ENCODE measurements at places on chromosomes 4 and X.
A peak's percentile ranks its signal among the peaks of the same experiment; 100 is the strongest.

DNA sequence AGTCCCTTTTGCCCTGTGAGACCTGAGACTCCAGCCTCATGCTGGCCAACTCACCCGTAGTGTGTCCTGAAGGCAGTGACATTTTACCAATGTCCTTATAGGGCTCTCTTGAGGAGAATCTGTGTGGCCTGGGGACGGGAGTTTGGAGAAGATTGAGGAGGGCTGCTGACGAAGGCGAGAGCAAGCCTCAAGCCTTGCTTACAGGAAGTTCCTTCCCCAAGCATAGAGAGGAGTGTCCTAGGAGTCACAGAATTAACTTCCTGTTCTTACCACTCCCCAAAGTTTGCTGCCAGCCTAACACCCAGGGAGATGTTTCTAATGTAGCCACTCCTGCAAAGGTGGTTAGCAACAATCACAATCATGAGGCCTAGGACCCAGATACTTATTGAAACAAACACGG is at the start of gene NXF3:
Gene NXF3, minus strand, starts transcription at position 202 of the 400 bp plus-strand sequence. Its CDS starts 120 bp downstream, at position 82.
- no peak for DNase-seq

GRCh38 chrX:134599184-134599914 is 58.9 kb downstream of the PLAC1 start:
- peak; percentile 61 for DNase-seq

- DNase-seq: peak; percentile 53
Observed at GRCh38 chr4:38582889-38583470, 81.0 kb upstream of the KLF3 start.

DNA sequence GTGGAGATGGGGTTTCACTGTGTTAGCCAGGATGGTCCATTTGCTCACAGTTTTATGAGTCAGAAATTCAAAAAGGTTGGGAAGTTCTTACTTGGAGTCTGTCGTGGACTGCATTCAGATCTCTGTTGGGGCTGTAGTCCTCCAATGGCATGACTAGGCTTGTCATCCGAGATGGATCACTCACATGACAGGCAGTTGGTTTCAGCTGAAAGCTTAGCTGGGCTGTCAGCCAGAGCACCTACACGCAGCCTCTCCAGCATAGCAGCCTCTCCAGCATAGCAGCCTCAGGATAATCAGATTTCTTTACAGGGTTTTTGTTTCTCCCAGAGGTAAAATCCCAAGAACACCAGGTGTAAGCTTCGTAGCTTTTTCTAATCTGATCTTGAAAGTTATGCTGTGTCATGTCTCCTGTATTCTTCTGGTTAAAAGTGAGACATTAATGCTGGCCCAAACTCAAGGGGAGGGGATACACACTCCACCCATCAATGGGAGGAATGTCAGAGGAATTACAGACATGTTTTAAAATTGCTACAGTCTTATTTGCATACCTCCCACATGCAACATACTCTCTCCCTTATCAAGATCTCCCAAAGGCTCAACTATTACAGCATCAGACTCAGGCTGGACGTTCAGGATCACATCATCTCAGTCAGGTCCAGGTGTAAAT is 31.6 kb upstream of the SOD3 start:
- no peak for DNase-seq

GRCh38 chr4:71470524-71470923 is 131.7 kb downstream of the SLC4A4 start:
- no peak for DNase-seq

GRCh38 chr4:125316791-125317524 is 2.2 kb downstream of the FAT4 start:
- DNase-seq: peak; percentile 2

- DNase-seq: peak; percentile 38
Observed at GRCh38 chr4:10095296-10095991, 21.2 kb downstream of the WDR1 start.

DNA sequence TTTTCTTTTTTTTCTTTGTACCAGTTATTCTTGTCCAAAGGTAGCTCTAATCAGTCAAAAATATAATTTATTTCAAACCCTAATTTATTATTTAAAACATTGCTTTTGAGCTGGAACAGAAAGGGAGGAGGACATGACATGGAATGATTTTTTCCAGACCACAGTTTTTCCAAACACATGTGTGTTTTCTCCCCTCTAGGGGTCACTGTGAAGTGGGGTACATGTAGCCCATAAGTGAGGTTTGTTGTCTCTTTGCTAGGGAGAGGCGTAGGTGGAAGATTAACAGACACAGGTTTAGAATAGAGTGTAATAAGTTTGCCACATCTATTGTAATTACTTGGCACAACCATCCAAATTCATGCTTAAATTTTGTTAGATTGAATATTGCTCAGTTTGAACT is 83.0 kb downstream of the TNIP2 start:
- DNase-seq: no peak

- peak; percentile 29 for DNase-seq
Observed at GRCh38 chrX:41906515-41907187, 16.7 kb downstream of the CASK start.

- no peak for DNase-seq
Observed at GRCh38 chr4:128787509-128788311, 21.8 kb upstream of the JADE1 start.

GRCh38 chr4:183205709-183206108 is 106.7 kb downstream of the WWC2 start:
- DNase-seq: no peak

GRCh38 chr4:139530833-139531427 is 25.1 kb downstream of the SETD7 start:
- DNase-seq: peak; percentile 64

DNA sequence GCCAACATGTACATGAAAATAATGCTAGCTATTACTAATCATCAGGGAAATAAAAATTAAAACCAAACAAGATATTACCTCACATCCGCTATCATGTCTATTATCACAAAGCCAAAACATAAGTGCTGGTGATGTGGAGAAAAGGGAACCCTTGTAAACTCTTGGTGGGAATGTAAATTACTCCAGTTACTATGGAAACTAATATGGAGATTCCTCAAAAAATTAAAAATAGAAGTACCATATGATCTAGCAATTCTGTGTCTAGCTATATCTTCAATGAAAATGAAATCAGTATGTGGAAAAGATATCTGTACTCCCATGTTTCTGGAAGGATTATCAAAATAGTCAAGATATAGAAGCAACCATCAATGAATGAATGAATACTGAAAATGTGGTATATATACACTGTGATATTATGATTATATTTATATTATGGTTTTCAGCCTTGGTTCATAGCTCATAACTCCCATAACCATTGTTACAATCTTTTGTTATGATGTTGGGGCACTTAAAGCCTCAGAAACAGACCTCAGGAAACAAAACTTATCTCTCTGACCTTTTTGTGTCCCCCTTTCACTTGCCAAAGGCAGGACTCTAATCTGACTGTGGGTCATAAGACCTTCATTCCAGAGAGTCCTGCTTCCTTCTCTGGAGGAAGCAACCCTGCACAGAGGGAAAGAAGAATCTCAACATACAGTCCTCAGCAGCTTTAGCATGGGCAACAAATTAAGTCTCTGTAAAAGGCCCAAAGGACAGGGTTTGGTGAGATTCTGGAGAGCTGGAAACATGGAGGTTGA is 933.2 kb downstream of the ADGRL3 start:
- DNase-seq: no peak

DNA sequence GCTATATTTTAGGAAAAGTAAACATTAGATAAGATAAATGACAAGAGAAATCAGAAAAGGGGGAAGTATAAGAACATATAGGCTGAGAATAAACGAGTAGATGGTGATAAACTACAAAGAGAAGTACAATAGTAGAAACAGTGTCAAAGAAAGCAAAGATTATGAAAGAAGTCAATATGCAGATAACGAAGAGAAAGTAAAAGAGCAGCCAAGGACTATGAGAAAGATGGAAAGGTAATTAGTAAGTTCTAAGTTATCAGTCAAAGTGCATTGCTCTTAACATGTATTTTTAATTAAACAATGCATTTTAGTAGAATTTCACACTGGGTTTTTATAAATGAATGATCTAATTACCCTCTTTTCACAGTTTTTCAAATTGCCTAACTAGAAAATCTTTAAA is 1801.3 kb upstream of the PCDH10 start:
- no peak for DNase-seq

GRCh38 chr4:107862658-107863057 is 37.9 kb downstream of the SGMS2 start:
- peak; percentile 7 for DNase-seq

DNA sequence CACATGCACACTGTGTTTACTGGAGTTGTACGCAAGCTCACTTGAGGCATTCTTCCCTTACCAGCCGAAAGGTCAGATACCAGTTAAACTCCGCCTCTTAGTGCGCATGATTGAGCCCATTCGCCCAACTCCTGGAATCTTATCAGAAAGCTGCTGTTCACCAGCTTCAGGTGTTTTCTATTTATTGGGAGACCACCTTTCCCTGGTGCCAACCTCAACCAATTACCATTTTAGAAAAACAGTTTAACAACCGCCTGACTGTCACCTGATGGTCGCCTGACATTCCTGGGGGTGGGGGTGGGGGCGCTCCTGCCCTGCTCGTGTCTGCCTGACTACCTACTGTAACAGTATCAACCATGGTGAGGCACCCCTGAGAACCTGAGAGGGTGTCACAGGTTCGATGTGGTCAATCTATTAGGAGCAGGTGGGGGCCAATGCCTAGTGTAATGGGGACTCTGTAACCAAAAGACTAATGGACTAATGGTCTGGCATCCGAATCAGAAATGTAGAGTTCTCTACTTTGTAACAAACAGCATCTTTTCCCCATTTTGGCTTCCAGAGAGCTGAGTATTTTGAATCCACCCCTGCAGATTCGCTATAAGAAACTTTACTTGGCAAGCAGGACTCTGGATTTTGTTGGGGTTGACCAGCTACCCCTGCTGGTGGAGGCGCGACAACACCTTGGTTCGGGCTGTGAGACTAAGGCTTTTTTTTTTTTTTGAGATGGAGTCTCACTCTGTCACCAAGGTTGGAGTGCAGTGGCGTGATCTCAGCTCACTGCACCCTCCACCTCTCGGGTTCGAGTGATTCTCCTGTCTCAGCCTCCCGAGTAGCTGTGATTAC is 58.2 kb upstream of the ZNF157 start:
- DNase-seq: peak; percentile 53

DNA sequence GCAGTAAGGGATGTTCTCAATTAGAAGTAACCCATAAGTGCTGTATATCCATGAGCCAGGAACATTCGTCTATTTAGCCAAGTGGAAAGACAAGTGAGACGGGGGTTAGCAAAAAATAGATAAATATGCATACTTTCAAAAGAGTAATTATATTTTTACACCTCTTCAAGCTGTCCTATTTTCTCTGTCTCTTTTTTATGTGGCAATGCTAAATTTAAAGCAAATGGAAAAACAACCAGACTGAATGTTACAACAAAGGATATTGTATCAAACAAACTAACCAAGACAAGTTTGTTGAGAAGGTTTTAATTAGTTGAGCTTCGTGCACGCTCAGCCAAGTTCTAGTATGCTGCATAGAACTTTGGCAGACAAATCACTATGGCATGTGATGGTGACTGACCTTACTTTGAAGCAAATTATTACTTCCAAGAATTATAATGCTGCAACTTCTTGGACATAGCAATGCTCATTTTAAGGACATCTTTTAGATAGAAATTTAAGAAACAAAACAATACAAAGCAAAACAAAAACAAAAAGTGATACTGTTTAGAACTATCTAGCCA is 61.4 kb upstream of the TMEM150C start:
- no peak for DNase-seq

DNA sequence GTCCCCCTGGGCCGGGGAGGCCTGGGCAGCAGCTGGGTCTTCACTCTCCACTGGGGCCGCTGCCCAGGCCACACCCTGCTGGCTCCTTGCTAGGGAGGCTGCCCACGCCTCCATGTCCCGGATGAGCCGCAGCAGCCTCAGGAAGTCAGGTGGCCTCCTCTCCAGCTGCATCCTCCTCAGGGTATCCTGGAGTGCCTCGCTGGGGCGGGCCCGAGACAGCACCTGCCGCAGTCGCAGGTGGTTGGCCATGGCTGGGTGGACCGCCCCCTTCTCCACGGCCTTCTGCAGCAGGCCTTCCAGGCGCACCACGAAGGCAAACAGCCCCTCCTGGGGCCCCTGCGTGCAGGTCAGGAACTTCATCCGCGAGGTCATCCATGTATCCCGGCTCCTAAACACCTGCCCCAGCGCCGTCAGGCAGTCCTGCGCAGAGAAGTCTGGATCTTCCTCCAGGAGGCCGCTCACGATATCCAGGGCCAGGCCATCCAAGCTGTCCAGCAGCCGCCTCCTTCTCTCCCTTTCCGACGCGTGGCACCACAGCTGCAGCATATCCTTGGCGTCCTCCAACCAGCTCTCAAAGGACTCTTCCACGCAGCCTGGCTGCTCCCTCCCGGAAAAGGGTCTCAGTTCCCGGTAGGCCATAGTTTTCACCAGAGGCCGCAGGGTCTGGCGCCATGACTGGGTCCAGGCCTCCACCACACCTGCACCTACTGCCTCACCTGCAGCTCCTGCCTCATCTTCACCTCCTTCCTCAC is 2.1 kb downstream of the PNMA6F start:
- DNase-seq: no peak

- DNase-seq: no peak
Observed at GRCh38 chr4:90845777-90846176, 718.6 kb downstream of the CCSER1 start.

DNA sequence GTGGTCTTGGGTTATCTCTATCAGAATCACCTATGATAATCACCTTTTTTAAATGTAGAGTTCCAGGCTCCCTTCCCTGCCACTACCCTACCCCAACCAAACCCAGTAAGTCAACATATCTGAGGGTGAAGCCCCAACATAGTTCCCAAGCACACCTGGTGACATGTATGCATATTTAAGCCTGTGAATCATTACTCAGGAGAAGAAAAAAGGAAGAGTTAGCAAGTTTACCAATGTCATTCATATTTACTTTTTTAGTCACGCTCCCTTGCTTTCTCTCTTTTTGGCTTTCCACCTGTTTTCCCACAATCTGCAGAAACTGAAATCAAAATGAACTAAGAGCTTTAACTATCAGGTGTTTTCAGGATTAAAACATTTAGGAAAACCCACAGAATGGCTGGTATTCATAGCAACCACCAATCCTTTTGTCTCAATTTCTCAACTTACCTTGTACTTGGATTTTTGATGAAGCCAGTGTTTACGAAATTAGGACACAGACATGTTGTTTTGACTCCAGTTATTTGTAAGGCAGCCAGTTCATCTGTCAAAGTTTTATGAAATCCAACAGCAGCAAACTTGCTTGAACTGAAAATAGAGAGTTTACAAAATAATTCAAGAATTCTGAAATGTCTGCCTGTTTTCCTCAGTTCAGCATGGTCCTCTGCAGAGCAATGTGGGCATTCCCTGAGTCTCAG is 34.0 kb downstream of the HSD17B11 start:
- no peak for DNase-seq

DNA sequence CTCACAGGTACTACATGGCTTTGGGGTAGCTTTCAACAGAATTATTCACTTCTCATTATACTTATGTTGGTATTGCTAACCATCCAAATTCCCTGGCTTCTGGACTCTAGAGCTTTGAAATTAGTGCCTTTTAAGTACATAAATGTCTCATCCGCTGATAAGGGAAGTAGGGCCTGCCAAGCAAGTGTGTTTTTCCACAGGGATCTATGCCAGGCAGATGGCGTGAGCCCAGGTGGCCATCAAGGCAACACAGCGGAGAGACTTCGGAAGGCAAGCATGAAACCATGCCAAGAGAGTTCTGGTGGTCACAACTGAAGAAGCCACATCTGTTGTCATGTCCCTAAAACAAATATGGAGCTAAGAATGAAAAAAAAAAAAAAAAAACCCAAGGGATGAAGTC is 503.1 kb upstream of the LCORL start:
- no peak for DNase-seq

- DNase-seq: no peak
Observed at GRCh38 chr4:4603067-4603466, 61.2 kb upstream of the STX18 start.
